ENCODE measurements at places on chromosomes 11 and 22. TPM values are rescaled to one million over a fixed set of nuclear protein-coding genes. Genes with fewer than 3 reads are reported as not detected.

SYVN1 gene
- polyA plus RNA-seq: 62.0 TPM

DNA sequence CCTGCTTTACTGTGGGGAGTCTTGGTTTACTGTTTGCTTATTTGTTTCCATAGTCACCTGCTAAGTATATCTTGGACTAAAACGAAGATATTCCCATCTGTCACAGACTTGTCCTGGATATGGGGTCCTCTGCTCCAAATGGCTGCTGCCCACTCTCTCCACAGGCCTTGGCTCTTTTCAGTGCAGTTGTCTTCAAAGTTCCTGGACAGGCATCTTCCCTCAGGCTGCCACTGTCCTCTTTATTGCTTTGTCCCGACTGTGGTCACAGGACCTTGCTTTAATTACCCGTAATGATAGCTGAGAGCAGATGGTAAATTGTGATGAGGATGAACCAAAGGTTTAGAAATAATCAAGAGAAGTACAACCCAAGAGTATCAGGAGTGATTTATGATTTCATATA lies 713.9 kb upstream of the CCDC179 start:
- no peaks in the 10 kb centered on the region for H3K36me3 ChIP-seq
- no peaks in the 10 kb centered on the region for H3K27me3 ChIP-seq
- no peak overlapping the region for H3K4me3 ChIP-seq
- no peak overlapping the region for H3K27ac ChIP-seq

DNA sequence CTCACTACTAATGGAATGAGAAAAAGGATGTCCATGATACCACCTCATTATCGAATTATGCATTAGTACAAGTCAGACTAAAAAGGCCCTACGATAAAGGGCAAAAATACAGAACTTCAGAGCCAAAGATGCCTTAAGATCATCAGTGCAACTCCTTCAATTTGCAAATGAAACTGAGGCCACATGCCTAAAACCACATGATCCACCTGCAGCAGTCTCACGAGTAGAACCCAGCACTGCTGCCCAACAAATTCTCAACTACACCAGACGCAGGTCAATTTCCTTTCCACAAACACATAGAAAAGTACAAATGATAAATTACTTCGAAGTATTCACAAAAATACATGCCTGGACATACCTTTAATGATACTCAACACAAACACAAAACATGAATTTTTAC lies 20.1 kb downstream of the KMT5B start:
- DNase-seq: no peak
- no peaks in the 10 kb centered on the region for H3K27me3 ChIP-seq
- no peak overlapping the region for H3K27ac ChIP-seq
- H3K36me3 ChIP-seq: no peaks in the 10 kb centered on the region

DNA sequence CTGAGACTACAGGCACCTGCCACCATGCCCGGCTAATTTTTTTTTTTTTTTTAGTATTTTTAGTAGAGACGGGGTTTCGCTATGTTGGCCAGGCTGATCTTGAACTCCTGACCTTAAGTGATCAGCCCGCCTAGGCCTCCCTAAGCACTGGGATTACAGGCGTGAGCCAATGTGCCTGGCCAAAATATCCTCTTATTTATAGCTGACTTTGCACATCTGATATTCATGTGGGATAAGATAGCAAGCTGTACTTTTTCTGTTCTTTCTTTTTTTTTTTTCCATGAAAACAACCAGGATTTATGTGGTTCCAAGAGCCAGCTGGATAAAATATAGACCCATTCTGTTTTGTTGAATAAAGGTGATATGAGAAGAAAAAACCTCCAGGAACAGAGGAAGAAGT lies 12.1 kb upstream of the XBP1 start:
- no peaks in the 10 kb centered on the region for H3K27me3 ChIP-seq

- DNase-seq: no peak
- H3K4me3 ChIP-seq: no peak overlapping the region
- no peak overlapping the region for H3K27ac ChIP-seq
Measured at GRCh38 chr22:48820481-48821345, 1007.0 kb downstream of the BRD1 start.

DNA sequence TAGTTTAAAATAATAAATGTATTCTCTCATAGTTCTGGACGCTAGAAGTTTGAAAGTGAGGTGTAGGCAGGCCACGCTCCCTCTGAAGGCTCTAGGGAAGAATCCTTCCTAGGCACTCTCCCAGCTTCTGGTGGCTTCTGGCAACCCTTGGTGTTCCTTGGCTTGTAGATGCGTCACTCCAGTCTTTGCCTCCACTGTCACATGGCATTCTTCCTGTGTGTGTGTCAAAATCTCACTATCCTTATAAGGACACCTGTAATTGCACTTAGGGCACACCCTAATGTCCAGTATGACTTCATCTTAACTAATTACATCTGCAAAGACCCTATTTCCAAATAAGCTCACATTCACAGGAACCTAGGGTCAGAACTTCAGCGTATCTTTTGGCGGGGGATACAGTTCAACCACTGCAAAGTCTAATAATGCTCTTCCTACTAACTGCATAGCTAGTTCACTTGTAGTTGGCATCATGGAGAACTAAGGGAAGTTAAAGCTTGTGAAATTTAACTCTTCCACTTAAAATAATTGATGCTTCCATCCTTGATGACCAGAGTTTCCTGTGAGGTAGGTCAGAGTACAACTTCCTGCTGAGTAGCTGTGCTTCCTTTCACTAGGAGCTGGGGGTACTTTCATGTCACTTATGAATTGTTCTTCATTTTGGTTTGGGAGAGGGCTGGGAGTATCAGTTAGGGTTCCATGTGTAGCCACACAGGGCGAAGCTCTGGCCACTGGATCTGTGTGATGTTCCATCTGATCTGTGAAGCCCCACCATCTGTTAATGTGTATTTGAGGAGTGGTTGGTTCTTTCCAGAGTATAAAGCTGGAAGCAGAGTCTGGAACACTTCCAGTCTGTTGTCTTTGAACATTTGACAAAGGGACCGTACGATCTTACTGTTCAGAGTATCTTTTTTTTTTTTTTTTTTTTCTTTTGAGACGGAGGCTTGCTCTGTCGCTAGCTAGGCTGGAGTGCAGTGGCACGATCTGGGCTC lies 10.5 kb downstream of the YWHAH start:
- H3K27ac ChIP-seq: no peak overlapping the region
- H3K4me1 ChIP-seq: no peaks in the 10 kb centered on the region
- H3K27me3 ChIP-seq: no peaks in the 10 kb centered on the region
- H3K4me3 ChIP-seq: no peak overlapping the region
